ENCODE measurements at places on chromosomes 3 and 15.

DNA sequence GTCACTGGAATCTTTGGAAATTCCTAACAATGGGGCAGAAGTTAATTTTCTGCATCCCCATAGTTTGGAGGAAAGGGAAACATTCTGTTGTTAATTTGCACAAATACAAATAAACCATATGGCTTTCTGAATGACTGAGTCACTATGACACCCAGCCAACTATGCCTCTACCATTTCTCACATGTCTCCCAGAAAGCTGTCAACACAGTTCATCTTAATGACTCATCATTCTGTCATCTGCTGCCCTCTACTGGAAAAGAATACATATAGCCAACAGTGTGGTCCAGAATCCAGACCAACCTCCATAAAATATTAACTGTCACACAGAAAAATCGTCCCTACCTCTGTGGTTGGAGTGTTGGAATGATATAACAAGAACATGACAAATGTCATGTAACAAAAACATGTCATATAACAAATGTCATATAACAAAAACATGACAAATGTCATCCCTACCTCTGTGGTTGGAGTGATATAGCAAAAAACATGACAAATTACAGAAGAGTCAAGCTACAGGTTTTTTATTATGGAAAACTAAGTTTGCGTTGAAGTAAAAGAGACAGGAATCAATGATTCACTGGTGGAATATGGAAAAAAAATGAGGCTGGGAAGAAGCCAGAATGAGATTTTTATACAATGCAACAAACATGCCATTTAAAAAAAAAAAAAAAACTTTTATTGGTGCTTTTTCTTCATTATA is 47.7 kb upstream of the GYG1 start:
- peak; percentile 56 for DNase-seq

GRCh38 chr3:129690406-129690805 is 83.9 kb upstream of the PLXND1 start:
- no peak for DNase-seq

DNA sequence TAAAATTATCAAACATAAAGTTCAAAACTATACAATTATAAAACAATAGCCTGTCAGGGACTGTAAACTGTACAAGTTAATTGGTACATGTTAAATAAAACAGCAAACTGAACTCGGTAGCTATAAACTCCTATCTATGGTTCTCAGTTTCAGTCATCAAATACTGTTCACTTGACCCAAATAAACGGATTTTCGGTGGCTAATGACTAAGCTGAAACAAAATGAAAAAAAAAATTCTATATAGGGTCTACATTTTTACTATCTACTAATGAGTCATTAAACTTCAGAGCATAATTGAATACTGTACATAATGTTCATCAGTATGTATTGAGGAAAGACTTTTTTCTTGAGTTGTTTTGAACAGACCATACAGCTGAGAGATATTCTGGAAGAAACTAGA is 6.6 kb downstream of the PROK2 start:
- DNase-seq = no peak

DNA sequence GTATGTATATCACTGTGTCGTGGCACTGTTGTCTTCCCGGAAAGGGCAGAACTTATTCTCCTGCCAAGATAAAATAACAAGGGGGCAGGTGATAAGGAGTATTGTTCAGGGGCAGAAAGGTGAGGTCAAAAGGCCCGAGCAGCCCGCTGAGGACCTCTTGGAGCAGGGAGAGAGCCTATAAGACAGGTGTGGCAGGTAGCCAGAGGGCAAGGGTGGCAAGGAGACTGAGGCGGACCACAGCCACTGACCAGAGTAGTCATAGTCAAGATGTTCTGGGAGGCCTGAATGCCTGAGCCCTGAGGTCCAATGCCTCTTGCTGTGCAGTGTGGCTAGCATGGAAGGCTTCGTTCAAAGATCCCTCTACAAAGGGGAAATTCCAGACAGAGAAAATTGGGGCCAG is 172.3 kb upstream of the CHRNA7 start:
- no peak for DNase-seq

GRCh38 chr3:28934126-28934813 is 346.6 kb upstream of the RBMS3 start:
- DNase-seq = no peak

- no peak for DNase-seq
These were observed 51.7 kb downstream of the HMCES start for GRCh38 chr3:129330409-129330808.

DNA sequence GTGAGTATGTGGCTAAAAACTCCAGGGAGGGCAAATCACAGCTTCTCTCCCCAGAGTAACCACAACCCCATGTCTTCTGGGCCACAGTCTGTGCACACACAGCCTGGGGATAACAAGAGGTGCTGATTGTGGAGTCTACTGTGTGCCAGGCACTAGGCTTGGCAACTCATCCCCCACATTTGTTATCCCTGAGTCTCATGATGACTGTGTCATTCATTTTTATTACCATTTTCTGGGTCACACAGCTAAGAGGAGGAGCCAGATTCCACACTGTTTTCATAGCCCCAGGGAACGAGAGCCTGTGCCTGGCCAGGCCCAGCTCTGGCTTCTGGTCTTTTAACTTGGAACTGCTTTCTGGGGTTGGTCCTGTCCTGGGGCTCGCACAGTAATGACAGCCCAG is 34.5 kb downstream of the ESYT3 start:
- DNase-seq = no peak

DNA sequence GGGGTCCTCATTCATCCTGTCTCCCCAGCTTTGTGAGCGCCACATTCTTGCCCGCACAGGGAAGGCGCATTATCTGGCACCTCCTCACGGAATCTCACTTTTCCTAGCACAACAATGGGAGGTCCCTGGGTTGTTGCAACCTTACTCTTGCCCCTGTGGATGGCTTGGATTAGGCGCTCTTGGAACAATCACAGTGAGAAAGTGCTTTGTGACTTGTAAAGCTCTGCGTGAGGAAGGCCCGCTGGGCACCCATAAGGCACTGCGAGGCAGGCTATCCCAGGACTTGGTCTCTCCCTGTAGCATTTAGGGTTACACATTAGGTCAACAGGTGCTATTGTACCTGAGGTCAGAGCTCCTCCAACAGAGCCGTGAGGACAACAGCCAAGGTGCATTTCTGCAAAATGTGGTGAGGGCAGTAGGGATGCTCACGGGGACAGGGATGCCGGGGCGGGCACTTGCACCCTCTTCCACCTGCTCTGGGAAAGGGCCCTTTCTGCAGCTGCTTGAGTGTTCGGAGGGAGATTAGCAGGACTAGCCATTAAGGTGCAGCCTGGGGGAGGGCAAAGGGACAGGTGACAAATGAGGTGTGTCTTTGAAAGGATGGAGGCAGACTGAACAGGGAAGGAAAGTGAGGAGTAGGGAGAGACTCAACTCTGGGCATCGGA is 13.9 kb upstream of the LRRC15 start:
- no peak for DNase-seq

Data from brain pericyte (primary cell).